ENCODE measurements at places on chromosomes 11 and 22.

DNA sequence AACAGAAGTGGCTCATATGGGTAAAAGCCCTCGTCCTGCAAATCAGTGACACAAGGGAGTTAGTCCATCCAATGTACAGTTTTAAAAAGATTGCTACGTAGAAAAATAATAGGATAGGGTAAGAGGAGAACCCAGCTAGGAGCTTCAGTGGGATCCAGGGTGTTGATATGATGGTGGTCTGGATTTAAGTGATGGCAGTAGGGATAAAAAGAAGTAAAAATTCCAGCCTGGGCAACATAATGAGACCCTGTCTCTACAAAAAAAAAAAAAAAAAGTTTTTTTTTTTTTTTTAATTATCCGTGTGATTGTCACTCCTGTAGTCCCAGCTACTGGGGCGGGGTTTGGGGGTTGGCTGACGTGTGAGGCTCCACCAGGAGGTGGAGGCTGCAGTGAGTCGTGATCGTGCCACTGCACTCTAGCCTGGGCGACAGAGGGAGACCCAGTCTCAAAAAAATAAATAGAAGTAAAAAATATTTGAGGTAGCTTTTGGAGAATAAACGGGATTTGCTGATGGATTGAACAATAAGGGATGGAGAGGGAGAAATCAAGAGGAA, 7.0 kb upstream of the L3MBTL2 start:
- peak overlapping the region; percentile 42 for H3K4me3 ChIP-seq
- DNase-seq = no peak
- H3K36me3 ChIP-seq = no peaks in the 10 kb centered on the region
- H3K27me3 ChIP-seq = no peaks in the 10 kb centered on the region

DNA sequence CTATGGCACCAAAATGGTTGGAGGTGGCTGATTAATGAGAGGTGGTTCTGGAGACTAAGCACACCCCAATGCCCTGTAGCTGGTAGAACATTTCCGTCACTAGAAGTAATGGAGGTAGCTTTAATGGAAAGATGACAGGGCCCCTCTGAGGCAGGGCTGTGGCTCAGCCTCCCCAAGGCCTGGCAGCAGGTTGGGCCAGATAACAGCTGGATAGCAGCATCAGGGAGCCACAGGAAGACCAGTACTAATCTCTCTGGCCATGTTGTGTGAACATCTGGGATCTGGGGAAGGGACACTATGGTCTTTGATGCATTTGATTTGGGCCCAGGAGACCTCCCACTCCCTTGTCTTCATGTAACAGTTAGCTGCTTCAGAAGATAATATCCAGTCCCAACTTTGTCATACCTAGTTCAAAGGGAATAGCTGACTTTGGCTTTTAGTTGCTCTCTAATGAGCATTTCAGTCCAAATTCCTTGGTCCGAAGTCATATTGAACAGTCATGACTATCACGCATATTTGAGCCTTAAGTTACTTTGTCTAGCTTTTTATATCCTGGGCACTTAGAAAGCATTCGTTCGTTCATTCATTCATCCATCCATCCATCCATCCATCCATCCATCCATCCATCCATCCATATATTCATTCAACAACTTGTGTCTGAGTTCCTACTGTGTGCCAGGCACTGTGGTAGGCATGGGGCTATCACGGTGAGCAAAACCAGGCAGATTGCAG, 53.0 kb upstream of the LMO2 start:
- no peak for DNase-seq
- H3K4me3 ChIP-seq = no peak overlapping the region
- no peaks in the 10 kb centered on the region for H3K27me3 ChIP-seq

DNA sequence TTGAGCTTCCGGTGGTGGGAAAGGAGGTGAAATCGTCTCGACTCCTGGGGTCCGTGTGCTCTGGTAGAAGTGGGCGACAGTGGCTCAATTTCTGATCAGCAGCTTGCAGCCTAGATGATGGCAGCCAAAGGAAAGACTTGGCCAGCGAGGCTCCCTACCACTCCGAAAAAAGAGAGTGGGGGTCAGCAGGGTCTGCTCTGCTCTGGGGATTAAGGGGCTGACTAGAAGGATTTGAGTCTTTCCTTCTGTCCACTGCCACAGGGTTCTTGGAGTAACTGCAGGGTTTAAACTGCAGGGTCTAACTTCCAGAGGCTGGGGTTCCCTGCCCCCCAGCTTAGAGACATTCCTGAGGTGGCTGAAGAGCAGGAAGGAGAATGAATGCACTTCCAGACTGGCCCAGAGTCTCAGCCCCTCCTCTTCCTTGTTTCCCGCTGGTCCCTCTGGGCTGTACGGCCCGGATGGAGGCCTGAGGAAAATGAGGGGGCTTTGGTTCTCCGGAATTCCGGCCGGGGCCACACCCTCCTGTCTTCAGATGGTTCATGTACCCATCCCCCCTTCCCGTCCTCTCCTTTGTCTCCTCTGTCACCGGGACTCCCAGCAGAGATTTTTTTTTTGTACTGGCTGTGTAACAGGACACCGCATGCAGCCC, 907 bp downstream of the SERPINH1 start:
- DNase-seq = peak; percentile 52
- H3K36me3 ChIP-seq = no peaks in the 10 kb centered on the region
- peak overlapping the region; percentile 99 for H3K27ac ChIP-seq

DNA sequence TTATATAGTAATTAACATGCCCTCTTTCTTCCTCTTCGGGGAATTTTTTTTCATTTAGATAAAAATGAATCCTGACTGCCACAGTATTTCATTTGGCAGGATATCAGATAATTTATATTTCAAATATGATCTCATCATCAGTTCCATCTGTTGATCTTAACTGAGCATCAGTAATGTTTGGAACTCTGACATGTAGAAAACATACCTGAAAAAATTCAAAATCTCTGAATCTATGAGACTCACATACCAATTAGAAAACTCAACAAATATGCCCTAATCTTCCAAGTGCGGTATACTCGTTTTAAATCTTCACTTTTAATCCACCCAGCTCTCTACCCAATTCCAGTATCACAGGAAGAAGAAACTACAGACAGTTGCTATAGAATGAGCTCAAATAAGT, 161.9 kb downstream of the MSANTD4 start:
- no peaks in the 10 kb centered on the region for H3K36me3 ChIP-seq
- H3K27ac ChIP-seq = no peak overlapping the region
- DNase-seq = no peak
- no peaks in the 10 kb centered on the region for H3K4me1 ChIP-seq
- no peaks in the 10 kb centered on the region for H3K27me3 ChIP-seq

DNA sequence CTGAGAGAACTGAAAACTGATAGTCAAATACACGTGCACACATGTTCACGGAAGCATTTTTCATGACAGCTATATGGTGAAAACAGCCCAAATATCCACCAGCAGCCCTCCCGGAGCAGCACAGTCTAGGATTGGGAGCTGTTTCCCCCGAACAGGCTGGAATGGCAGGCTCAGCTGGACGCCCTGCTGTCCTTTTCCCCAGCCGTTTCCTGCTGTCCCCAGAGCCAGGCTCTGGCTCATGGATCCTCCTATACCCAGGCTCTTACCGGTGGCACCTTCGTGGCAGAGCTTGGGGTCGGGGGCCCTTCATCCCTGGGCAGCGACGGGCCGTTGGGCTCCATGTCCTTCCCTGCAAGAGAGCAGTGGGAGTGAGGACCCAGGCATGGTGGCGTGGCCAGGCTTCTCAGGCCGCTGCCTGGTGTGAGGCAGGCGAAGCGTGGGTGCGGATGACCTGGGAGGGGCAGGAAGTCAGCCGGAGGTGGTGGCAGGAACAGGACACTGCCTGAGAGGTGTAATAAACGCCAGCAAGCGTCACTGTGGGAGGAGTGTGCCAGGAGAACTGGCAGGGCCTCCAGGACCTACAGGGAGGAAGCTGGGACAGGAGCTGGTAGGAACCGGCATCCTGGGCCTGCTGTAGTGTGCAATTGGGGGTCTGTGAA, 38.8 kb downstream of the OSBPL5 start:
- no peak overlapping the region for H3K4me3 ChIP-seq
- peaks cover 6% of the 10 kb centered on the region for H3K4me1 ChIP-seq
- peak overlapping the region; percentile 65 for H3K27ac ChIP-seq
- no peaks in the 10 kb centered on the region for H3K36me3 ChIP-seq

DNA sequence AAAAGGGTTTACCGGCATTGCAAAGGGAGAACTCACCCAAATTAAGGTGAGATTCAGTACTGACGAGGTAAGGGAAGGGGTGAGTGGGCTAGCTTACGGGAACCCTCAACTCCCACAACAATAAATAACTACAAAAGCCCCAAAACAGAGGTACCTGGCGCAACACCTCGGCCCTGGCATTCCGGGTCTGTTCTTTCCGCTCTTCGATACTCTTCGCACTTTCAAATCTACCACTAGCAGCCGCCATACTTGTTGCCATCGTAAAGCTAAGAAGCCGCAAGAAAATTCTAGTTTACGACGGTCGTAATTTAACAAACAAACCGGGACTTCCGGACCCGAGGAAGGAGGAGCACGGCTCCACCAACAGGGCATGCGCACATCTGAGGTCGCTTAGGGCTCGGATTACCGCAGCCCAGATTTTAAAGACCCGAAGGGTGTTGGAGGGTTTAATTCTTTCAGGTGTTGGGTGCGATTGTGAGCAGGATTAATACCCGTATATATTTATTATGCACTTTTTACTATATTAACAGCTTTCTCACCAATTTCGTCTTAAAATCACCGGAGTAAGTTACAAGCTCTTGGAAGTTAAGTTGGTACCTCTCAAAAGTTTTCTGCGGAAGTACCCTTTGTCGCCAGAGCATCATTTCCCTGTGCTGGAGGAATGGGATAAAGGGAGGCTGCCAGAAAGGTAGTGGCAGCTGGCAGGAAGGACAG, at the start of gene CWF19L2:
TSS of gene CWF19L2 (minus strand) at position 268 of the 714 bp plus-strand sequence. CDS start at position 259, 9 bp downstream.
- peak within 1 kb of the TSS; percentile 95 for H3K27ac ChIP-seq
- H3K36me3 ChIP-seq = no peaks in the 10 kb centered on the region
- DNase-seq = peak; percentile 88
- no peaks in the 10 kb centered on the region for H3K27me3 ChIP-seq

- no peak overlapping the region for H3K4me3 ChIP-seq
- H3K4me1 ChIP-seq = no peaks in the 10 kb centered on the region
- no peak overlapping the region for H3K27ac ChIP-seq
- no peak for DNase-seq
- H3K36me3 ChIP-seq = no peaks in the 10 kb centered on the region
These were observed 844.2 kb downstream of the JRKL start for GRCh38 chr11:97234016-97234415.

Data from uterus (tissue), 4 donors.